ENCODE measurements at places on chromosomes 2 and 18.

- no peak for DNase-seq
Measured at GRCh38 chr18:3624546-3624934, 174.6 kb downstream of the TGIF1 start.

- DNase-seq = no peak
Measured at GRCh38 chr18:74268175-74268574, 23.6 kb downstream of the CYB5A start.

DNA sequence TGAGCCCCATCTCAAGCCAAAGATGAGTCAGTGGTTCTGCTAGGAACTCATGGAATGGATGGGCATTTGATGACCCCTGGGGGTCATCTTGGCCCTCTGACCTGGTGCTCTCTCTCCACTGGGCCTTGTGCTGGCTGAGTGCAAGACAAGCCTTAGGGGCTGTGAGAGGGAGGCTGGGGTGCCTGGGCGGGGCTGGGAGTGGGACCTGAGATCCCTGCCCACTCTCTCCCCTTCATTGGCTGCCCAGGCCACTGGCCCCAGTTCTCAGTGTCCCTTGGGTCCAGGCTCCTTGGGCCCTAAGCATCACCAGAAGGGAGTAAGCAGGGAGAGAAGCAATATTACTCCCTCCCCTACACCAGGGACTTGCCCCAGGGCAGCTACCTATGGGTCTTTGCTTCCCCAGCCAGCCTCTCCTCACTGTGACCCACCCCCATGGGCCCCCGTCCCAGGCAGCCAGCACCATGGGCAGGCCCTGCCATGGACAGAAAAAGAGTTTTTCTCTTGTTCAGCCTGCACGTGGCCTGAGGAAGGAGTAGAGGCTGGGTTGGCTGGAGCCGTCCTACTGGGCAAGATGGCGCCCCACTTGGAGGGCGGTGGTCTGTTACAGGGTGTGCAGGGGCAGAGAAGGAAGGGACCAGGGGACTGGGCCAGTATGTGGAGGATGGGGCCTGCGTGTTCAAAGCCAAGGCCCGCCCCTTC, 33.6 kb downstream of the ATOH8 start:
- DNase-seq = no peak

DNA sequence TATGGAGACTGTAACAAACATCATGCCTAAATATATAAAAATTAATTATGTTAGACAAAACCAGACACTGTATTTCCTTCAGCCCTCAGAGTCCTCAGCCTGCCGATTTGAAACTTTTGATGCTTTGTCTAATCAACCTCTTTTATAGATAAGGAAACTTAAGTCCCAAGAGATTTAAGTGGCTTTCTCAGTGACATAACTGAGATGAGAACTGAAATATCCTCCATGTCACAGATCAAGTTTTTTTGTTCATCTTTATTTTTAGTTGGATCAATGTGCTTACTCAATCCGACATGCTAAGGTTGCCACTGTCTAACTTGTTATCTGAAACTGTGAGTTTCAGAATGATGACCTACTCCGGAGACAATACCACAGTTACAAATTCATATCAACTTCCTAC, 72.3 kb downstream of the BARD1 start:
- DNase-seq = no peak

- DNase-seq = no peak
Measured at GRCh38 chr18:39414009-39414700, 1848.6 kb upstream of the CELF4 start.

DNA sequence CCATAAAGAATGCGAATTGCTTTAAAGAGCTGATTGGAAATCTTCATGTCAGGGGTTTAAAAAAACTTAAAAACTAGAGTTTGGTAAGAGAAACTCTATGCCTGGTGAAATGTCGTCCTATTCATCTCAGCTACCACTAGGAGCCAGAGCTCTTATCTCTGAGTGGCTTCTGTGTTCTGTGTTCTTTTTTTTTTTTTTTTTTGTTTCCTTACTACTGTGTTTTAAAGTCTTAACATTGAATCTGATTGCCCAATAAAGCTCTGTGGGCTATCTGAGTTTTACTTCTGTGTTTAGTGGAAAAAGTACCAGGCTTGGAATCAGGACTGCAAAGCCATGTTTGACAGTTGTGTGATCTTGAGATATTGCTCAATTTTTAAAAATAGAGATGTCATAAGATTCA, 494.8 kb downstream of the RIT2 start:
- no peak for DNase-seq

DNA sequence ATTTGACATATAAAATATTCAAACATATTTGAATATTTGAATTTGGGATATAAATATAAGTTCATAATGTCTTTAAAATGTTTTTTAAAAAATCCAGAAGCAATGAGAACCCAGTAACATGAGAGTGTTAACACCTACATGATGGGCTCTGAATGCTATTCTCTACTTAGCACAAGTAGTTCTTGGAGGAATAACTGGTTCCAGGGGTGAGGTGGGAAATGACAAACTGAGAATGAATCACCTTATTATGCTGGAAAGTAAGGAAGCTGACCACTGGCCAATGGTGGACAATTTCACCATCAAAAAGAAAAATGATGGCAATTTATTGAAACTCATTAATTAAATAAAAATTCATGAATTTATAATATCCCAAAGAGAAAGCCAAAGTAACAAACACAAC, 79.6 kb upstream of the NABP1 start:
- DNase-seq = no peak

- DNase-seq = no peak
Measured at GRCh38 chr2:27806311-27807059, 35.0 kb downstream of the MRPL33 start.

DNA sequence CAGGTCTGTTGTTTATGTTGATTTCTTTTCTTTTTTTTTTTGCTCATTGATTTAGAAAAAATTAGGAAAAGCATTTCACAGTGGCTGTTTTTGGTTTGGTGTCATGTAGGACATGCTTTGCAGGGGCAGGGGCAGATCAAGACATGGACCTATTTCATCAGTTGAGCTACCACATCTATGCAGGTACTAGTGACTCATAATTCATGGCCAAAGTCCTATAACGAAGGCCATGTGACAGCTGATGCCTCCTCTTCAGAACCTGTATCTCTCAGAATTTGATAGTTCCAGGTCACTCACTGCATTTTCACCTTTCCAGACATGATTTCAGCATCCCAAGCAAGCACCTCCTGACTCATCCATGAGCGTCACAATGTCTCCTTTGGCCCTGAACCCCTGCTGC, 195.8 kb downstream of the ALK start:
- DNase-seq = no peak

- DNase-seq = no peak
Measured at GRCh38 chr2:148058641-148059040, 37.8 kb downstream of the MBD5 start.

DNA sequence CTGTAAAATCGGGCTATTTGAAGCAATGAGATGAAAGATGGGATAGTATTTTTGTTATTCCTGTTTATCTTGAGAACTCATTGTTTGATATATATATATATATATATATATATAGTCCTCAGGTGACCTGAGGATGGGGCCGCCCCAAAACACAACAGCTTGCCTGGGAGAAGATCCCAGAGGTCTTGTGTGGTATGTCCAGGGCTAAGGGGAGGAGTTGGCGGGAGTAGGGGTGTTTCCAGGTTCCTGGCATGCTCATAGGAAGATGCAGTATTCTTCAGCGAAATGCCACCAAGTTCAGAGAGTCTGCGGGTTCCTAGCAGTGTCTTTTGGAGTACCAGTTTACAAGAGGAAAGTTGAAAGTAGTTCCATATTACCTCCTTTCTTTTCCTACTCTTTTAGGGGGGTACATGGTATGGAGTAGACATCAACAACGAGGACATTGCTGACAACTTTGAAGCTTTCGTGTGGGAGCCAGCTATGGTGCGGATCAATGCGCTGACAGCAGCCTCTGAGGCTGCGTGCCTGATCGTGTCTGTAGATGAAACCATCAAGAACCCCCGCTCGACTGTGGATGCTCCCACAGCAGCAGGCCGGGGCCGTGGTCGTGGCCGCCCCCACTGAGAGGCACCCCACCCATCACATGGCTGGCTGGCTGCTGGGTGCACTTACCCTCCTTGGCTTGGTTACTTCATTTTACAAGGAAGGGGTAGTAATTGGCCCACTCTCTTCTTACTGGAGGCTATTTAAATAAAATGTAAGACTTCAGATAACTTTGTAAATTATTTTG, 18.3 kb downstream of the CCT7 start:
- no peak for DNase-seq

DNA sequence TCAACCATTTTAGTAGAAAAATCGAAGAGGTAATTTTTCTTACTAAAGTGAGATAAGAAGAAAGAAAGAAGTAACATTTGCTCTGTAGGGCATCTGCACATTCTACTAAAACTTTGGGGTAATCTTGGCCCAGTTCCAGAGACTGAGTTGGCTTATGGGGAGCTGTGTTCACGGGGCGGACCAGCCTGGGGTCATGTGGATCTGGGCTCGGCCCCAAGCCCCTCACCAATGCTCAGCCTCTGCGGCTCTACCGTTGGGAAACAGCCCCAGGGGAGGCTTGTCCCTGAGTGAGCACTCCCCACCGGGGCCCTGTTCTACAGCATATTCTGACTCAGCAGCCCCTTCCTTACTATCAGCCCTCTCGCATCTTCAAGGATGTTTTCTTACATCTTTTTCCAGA, 132.3 kb downstream of the RTP5 start:
- no peak for DNase-seq

GRCh38 chr2:109272461-109272860, 143.5 kb downstream of the SH3RF3 start:
- no peak for DNase-seq
